ENCODE measurements at places on chromosomes 3 and 15. TPM values are rescaled to one million over a fixed set of nuclear protein-coding genes. Genes with fewer than 3 reads are reported as not detected.
A peak's percentile ranks its signal among the peaks of the same experiment; 100 is the strongest.

DNA sequence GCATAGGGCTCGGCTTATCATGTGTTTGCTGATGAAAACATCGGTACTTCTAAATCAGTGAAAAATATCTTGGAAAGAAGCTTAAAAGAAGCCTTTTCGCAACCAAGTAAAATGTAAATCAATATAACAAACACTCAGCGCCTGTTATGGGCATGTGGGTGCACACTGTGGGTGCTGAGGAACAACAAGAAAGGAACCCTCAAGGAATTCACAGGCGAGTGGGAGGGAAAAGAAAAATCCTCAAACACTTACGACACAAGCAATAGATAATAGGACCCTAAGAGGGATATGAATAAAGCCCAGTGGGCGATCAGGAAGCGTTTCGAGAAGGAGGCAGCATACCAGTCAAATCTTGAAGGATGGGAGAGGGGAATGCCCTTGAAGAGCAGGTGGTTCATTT lies 21.9 kb downstream of the GLDN start:
- no peaks in the 10 kb centered on the region for H3K27me3 ChIP-seq
- no peak for DNase-seq
- no peaks in the 10 kb centered on the region for H3K4me1 ChIP-seq
- H3K36me3 ChIP-seq: no peaks in the 10 kb centered on the region

DNA sequence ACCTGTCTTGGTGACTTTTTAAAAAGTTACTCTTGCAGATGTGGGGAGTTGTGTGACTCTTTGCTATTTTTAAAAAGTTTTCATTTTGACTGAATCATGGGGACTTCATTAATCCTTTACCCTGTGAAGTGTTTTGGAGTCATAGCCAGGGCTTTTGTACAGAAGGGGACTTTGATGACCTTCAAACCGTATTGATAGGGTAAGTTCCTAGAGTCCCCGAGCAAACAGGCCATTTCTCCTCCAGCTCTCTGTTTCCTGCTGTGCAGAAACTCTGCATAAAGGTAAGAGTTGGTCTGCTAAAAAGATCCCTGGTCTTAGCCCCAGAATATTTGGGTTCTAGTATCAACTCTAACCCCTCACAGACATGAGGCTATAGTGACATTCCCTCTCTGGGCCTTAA lies 170.8 kb upstream of the BCL6 start:
- DNase-seq: no peak
- no peak overlapping the region for H3K27ac ChIP-seq
- H3K4me3 ChIP-seq: no peak overlapping the region
- peaks cover 39% of the 10 kb centered on the region for H3K4me1 ChIP-seq

DNA sequence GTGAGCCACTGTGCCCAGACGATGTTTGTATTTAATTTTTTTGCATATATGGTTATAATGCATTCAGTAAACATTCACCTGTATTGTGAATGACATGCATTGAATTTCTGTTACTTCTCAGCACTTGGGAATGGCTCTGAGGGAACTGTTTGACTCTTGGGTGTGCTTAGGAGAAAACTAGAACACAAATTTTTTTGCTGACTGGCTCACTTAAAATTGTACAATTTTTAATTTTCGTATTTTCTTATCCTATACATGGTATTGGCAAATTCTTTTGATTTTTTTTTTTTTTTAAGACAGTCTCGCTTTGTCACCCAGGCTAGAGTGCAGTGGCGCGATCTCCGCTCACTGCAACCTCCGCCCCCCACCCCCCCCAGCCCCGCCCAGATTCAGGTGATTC lies 7.2 kb downstream of the ATP11B start:
- H3K4me1 ChIP-seq: peaks cover 14% of the 10 kb centered on the region
- H3K36me3 ChIP-seq: no peaks in the 10 kb centered on the region
- no peak overlapping the region for H3K27ac ChIP-seq
- H3K27me3 ChIP-seq: no peaks in the 10 kb centered on the region
- no peak for DNase-seq

DNA sequence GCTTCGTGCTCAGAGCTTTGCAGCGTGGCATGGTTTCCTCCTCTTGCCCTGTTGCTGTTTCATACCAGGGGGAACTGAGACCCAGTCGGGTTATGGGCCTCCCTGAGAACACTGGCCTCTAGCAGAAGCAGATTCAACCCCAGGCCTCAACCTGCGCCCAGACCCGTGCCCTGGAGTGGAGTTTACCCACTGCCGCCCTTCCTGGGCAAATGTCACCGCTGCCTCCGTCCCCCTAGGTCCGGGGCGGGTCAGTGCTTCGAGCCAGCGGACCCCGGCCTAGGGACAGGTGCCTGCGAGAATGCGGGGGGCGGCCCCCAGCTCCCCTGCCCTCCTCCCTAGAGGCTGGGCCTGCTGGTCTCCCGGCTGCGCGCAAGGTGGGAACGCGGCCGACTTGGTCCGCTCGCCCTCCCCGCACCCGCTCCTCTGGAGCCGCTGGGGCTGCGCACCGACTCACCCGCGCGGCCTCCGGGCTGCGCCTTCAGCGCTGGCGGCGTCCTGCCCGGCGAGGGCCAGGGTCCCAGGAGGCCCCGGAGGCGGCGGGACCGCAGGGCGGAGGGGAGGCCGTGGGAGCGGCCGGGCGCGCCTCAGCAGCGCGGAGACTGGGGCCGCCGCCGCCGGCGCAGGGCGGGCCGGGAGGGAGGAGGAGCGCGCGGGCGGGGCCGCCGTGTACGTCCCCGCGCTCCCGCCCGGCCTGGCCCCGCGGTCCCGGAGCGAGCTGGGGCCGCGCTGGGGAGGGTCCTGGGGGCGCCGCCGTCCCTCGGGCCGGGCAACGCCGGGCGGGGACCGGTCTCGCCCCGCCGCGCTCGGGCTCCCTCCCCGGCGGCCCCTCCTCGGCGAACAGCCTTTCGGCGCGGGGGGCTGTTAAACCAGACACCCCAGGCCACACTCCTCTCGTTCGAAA lies at the start of gene PIGZ:
PIGZ (minus strand) TSS at position 601 of the 901 bp plus-strand sequence. CDS start 16,802 bp downstream, outside the sequence.
- H3K36me3 ChIP-seq: no peaks in the 10 kb centered on the region
- peak within 1 kb of the TSS; percentile 85 for H3K27ac ChIP-seq

DNA sequence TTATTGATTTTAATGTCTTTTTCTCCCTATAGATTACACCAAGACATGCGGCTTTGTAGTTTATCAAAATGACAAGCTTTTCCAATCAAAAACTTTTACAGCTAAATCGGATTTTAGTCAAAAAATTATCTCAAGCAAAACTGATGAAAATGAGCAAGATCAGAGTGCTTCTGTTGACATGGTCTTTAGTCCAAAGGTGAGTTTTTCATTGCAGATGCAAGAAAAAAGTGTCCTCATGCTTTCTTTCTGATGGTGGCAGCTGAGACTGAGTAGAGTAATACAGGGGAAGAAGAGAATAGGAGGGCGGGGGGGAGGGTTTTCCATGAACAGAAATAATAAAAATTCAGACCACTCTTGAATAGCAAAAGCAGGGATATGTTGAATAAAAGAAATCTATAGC lies 36.5 kb downstream of the ADGRG7 start:
- H3K36me3 ChIP-seq: no peaks in the 10 kb centered on the region
- no peaks in the 10 kb centered on the region for H3K27me3 ChIP-seq
- H3K4me1 ChIP-seq: no peaks in the 10 kb centered on the region
- no peak overlapping the region for H3K27ac ChIP-seq

GRCh38 chr3:170490828-170491560 lies 72.3 kb downstream of the CLDN11 start:
- H3K27me3 ChIP-seq: no peaks in the 10 kb centered on the region
- H3K4me1 ChIP-seq: no peaks in the 10 kb centered on the region
- H3K27ac ChIP-seq: no peak overlapping the region
- H3K36me3 ChIP-seq: no peaks in the 10 kb centered on the region

DNA sequence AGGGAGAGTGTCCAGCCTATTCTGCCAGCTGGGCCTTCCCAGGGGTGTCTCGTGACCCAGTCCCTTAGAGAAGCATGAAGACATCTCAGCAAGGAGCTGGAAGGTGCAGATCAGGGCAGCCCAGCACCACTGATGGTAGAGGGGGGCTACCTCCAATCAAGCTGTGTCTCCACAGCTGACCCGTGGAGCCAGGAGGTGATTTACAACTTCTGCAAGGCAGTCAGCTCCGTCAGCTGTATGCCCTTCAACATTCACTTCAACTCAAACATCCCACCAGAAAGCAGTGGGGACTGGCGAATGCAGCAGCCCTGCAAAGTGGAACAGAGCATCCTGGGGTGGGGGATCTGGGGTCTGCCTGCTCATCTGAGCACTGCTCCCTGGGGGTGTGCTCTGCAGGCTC lies 32.6 kb upstream of the FRG2C start:
- H3K4me1 ChIP-seq: no peaks in the 10 kb centered on the region
- DNase-seq: no peak
- no peaks in the 10 kb centered on the region for H3K36me3 ChIP-seq
- H3K4me3 ChIP-seq: no peak overlapping the region
- H3K27ac ChIP-seq: no peak overlapping the region

The SLC22A14 gene
- not detected for total RNA-seq
